AG20443 (cell line): ENCODE measurements at places on chromosomes 7 and 10.
A peak's percentile ranks its signal among the peaks of the same experiment; 100 is the strongest.

GRCh38 chr10:30828164-30828563 lies 198.6 kb upstream of the LYZL2 start:
- no peak for DNase-seq

DNA sequence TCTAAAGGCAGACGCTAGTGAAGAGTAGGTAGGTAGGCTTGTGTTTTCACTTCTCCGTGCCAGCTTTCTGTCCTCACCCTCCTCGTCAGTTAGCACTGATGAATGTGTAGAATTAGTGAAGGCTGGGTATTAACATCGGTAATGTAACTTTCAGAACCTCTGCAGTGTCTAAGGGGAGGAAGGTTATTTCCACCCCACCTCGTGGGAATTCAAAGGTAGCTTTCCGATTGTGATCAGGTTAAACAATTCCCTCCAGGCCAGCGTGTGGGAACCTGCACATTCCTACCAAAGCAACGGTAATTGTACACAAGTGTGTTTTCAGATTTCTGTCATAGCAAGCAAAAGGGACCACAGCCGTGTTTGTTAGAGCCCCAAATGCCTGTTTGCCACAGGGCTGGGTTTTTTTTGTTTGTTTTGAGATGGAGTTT lies 405.0 kb upstream of the GALNT17 start:
- no peak for DNase-seq

DNA sequence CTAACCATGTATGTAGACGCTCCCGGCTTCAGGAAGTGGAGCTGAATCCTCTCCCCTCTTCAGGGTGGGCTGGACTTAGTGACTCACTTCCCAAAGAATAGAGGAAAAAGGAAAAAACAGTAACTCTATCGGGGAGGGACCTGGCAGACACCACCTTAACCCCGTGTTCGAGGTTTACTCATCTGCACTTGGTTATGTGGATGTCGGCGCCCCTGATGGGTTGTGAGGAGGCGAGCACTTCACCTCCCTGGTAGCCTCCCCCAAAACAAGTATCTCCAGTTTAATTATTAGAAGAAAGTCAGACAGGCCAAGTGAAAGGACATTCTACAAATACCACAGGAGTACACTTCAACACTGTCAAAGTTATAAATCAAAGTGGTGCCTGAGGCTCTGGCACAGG lies 559.7 kb downstream of the TCERG1L start:
- DNase-seq: no peak

DNA sequence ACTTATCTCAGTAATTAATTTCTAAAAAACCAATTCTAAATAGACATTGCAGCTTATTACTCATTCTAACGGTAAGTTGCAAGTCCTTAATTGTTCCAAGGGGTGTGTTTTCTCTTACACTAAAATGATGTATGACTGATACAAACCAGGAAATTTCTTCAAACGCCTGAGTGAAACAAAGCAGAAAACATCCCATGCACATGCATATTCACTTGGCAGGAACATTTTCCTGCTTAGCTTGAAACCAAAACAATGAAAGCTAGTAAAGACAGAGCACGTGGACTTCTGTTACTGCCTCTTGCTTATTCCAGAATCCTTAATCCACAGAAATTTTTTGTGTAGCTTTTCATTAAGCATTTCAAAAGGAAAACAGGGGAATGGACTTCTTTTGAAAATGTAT lies 187.7 kb downstream of the MTERF1 start:
- peak; percentile 26 for DNase-seq

- DNase-seq: peak; percentile 96
Observed at GRCh38 chr10:79488336-79488735, 24.0 kb upstream of the EIF5AL1 start.

DNA sequence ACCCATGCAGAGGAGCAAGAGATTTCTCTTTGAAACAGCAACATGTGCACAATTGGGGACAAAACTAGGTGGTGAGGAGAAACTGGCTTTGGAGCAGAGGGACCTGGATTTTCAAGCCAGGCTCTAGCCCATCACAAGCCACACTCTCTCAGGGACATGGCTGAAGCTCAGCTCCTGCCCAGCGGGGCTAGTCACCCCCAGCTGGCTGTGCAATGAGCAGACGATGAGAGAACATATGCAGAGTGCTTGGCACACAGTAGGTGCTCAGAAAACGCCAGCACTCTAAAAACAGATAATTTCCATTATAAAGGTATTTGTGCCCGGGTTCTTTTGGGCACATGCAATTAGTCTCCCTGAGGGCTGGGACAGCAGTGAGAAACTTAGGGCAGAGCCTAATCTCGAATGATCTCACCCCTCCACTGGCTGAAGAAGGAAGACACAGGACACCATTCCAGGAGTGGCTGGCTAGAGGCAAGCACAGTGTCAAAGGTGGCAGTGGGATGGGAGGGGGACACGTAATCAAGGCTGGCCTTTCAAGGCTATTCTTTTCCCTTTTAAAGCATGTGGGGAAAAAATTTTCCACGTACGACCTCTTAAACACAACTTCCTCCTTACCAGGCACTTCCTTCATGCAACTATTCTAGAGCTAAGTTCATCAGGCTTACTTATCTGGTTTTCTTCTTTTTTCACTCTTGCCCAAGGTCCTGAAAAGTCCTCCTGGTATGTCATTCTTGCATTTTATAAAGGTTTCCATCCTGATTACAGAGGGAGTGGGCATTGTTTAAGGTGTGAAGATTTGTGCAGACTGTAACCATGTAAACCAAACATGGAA lies 15.1 kb downstream of the FAM53B start:
- DNase-seq: no peak
